ENCODE measurements at places on chromosomes 7 and 10.

GRCh38 chr10:30538086-30538485 lies 91.5 kb downstream of the LYZL2 start:
- DNase-seq, result no peak

DNA sequence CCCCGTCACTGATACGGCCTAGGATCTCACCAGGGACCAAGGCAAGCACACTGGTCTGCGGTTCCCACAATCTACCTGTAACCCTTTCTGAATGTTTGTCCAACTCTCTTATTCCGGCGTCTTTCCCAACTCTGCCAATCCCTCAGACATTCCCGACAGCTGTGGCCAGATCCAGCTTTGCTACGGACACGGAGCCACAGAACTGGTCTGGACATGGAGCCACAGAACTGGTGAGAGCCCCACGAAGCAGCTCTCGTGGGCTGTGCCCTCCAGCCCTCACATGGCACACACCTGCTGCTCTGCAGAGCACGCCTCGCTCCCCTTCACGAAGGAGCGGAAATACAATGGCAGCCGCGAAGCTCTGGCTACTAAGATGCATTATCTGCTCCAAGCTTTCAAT lies 376.8 kb downstream of the DNAJB6 start:
- no peak for DNase-seq

DNA sequence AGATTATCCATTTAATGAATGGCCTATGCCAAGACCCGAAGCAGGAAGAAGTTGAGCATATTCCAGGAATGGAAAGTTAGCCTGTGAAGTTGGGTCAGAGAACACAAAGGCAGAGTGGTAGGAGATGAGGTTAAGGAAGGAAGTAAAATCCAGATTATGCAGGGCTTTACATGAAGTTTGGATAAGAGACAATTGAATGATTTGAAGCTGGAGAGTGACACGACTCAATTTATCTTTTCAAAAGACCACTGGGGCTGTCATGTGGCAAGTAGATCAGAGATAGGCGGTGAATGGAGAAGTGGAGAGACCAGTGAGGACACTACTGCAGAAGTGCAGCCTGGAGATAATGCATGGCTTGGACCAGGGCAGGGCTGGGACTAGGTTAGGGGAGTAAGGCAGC lies 7.2 kb upstream of the CNOT4 start:
- DNase-seq, result no peak

DNA sequence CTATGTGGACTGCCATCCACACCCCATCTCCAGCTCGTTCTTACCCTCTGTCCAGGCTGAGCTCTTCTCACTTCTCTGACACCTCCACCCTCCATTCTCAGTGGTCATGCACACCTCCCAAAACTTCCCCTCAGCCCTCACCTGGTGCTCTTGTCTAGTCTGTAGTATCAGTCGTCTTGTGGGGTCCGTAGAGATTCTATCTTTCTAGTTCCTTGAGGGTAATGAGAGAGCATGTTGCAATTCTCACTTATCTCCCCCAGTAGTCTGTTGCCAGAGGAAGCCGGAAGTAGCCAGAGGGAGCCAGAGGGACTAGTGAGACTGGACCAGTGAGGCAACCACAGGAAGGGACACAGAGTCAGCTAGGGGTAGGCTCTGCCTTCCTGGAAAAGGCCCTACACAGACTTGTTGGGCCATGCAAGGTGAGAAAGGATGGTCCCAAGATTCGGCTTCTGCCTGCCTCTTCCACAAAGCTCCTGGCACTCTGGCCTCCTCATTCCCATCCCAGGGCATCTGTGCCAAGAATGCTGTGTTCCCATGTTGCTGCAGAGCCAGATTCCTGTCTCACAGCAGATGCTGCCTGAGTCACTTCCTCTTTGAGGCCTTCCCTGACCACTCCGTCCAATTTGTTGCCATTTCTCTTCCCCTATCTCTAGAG lies 50.6 kb upstream of the DUSP5 start:
- peak; percentile 44 for DNase-seq

DNA sequence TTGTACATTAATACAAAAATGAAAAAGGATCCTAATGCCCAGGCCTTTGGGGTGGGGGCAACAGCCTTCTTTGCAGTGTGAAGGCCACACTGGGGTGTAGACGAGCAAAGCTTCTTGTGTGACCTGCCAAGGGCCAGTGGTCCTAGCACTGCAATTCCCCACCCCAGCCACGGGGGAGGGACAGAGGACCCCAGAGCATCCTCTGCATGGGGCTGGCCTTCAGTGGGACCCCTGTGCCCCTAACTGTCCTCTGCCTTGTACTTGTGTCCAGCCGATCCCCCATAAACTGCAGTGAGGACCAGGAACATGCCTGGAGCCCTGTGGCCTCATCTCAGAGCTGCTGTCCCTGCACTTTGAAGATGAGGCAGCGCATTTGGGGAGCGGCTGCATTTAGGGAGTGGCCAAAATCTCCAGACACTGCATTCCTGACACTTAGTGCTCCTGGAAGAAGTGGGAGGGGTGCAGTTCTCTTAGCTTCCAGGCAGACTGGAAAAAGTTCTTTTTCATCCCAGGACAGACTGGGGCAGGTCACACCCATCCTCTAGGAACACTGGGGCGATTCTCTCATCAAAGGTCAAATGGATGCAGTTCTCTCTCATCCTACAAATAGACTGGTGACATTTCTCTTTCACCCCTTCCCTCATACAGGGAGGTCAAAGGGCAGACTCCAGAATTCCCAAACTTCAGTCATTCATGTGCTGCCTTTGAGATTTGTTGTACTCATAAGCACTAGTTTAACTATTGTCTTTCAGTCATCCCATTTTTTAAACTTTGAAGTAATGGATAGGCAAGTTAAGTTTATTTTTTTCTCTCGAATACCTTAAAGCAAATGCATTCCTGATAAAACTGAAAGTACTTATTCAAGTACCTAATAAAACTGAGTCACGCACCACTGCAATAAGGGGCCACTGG lies 922 bp upstream of the MYO1G start:
- no peak for DNase-seq

- no peak for DNase-seq
Measured at GRCh38 chr10:127978481-127978880, 71.6 kb downstream of the PTPRE start.

- no peak for DNase-seq
Measured at GRCh38 chr7:149633976-149634945, 136.7 kb upstream of the ZNF746 start.

DNA sequence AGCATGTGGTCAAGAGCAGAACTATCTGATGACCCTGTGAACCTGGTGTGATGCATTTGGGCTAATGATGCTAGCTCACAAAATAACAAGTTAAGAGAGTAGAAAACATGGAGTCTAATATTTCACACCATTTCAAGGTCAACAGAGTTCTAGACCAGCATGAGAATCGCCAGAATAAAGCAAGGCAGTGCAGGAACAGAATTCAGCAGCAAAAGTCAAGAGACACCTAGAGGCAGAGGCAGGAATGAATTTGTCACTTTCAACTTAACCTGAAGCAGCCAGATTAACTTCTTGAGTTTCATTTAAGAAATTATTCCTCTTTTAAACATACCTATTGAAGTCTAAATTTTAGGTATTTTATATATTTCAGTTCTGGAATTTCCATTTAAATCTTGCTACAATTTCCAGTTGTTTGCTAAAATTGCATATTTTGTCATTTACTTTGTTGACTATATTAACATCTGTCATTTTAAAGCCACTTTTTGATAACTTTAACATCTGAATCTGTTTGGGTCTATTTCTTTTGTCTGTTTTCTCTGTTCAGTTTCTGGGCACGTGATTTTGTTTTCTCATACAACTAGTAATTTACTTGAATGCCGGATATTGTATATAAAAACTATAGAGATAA lies 44.2 kb upstream of the PRSS58 start:
- peak; percentile 17 for DNase-seq

- DNase-seq, result no peak
Measured at GRCh38 chr10:34821587-34822585, 6.8 kb upstream of the PARD3 start.

DNA sequence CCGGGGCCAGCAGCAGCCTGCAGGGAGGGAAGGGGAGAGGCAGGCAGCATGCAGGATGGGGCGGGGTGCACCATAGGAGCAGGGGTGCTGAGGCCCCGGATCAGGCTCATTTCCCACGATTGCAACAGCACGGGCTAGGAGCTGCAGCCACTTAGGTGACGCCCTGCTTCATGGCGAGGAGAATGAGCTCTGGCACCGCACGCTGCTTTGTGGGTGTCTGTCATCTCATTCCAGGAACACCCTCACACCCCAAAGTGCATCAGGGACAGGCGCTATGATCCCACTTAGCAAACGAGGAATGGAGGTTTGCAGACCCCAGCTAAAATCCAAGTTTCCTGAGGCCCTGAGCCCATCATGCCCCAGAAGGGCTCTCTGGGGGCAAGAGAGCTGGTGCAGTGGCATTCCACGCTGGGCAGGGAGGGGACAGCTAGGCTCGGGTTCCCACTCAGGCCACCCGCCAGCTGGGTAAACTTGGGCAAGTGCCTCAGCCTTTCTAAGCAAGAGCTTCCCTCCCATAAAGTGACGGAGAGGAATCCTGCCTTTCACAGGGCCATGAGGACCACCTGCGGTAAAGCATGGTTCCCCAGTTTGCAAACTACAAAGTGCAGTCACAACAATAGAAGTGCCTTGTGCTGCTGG lies 9.3 kb downstream of the KCNH2 start:
- peak; percentile 15 for DNase-seq

- peak; percentile 6 for DNase-seq
Measured at GRCh38 chr10:77801474-77802161, 124.9 kb downstream of the DLG5 start.

- DNase-seq, result no peak
Measured at GRCh38 chr7:113013761-113014449, 72.7 kb downstream of the GPR85 start.

- peak; percentile 14 for DNase-seq
Measured at GRCh38 chr10:35035606-35036005, 54.5 kb downstream of the CUL2 start.

DNA sequence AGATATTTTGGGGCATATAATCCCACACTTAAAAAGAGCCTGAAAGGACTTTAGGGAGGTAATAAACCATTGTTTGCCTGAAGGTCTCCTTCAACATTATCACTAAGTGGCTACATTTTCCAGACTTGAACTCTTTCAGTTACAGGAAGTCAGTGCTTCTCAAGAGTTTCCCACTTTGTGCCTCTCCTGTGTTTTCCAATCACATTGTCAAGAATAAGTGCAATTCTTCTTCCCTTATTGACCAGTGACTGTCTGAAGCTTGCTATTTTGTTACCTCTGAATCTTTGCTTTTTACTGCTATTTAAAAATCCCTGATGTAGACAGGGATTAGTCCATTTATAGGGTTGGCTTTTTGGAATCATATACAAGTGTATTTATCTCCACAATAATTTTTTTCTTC lies 346.7 kb upstream of the ANKRD30A start:
- no peak for DNase-seq

DNA sequence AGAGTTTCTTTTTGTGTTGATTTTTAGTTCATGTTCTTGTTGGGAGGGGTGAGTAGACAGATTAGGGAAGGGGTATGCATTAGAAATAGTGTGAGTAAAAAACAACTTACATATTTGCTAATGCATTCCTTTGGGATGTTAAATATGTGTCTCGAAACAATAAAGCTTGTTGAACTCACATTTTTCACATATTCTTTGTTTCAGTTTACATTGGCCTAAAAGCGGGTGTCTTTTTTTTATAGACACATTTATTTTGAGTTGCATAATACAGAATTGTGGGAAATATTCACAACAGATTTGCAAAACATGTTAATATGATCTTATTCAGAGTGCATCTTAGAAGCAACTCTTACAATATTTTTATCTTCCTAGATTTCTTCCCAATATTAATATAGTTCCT lies 337.5 kb upstream of the CNTNAP2 start:
- no peak for DNase-seq

All from adipocyte (in vitro differentiated cells).